ENCODE measurements at places on chromosomes 2 and 18. TPM values are rescaled to one million over a fixed set of nuclear protein-coding genes. Genes with fewer than 3 reads are reported as not detected.

Gene TRIM43
- not detected for total RNA-seq

DNA sequence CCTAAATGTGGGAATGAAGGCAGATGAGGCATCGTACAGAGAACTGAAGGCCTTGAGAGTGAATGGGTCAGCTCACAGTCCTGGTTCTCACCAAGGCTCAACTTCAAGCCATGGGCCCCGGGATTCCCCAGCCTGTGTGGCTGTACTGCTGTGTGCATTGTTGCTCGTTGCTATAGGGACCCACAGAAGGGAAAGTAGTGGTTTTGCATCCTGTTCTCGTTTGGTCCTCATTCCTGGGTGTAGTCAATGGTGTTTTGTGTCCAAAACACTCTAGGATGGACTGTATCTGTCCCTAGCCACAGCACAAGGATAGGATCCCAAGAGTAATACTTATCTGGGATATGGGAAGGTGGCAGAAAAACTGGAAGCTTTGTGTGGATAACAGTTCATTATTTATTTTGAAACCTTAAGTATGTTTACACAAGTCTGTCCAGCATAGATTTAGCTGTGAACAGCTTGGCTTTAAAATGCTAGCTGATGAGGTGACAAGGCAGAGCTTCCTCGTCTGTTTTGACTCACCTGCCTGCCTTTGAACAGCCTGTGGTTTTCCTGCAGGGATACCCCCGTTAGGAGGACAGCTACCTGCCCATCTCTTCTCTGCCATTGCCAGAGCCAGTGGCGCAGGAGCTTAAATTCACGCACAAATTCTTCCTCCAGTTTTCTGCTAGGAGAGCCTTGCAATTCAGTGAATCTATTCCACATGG, 85.0 kb downstream of the WDSUB1 start:
- no peak for DNase-seq

DNA sequence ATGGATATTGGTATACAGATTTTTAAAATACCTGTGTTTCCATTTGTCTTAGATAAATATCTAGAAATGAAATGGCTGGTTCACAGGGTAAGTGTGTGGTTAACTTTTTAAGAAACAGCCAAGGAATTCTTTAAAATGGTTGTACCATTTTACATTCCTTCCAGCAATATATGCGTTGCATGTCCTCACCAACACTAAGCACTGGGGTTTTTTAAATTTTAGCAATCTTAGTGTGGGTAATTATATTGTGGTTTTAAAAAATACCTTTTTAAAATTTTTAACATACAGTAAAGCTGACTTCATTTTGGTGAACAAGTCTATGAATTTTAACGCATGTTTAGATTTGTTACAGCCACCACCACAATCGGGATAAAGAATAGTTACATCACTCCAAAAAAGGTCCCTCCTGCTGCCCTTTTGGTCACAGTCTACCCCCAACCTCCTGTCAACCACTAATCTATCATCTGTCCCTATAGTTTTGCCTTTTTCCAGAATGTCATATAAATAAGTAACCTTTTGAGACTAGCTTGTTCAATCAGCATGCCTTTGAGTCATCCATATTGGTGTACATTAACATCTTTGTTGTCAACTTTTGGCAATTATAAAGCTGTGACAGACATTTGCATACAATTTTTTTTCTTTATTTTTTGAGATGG, 128.1 kb upstream of the MSTN start:
- no peak for DNase-seq

DNA sequence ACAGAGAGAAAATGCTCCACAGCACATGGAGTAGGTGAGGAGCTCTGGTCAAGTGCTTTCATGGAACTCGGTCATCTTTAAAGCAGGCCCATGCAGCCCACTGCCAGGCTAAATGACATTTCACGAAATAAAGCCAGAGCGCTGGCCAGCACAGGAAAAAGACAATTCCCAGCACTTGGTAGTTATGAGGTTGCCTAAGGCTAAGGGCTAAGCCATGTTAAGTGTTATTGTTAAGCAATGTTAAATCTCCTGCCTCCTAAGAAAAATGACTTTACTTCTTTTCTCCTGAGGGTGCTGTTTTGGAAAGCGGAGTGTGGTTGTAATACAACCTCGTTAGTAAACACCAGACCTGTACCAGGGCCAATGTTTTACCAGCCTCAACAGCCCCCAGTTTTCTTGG, 125.9 kb upstream of the NRP2 start:
- DNase-seq = no peak

Gene IL36G
- total RNA-seq = not detected

DNA sequence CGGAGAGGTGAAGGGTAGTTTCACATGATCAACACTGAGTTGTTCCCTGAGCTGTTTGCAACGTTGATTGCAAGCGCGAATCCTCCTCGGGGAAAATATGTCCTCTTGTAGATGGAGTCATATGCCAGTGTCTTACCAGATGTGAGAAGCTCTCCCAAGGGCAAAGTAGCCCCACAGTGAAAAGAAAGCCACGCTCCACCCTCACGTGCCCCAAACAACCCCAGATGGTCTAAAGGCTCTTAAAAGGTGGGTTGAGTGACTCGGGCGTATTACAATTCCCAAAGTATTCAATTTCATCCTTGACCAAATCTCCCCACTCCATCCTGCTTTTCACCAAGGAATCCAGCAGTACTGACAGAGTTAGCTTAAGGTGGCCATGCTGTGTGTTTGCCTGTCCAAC, 332.1 kb upstream of the SOX11 start:
- DNase-seq = no peak

Gene MYCN
- 100.0 TPM for total RNA-seq

DNA sequence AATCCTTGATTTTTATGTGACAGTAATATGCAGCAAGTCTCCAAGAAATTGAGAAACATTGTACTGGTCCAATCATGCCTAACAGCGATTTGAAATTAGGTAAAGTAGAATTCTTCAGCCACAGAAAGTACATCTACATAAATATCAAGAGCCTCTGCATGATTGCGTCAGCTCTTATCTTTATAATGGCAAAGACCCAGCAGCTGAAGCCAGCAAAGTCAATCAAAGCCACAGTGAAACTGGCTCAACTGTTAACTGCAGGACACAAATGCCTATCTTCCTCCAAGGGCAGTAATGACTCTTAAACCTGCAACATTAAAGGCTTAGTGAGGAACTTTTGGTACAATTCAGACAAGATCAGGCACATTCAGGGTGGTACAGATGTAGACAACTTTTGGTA, 102.5 kb downstream of the BARD1 start:
- no peak for DNase-seq

Data from H9 (cell line).